NCI-H1092 (cell line): ENCODE measurements at places on chromosomes 7 and 10.
A peak's percentile ranks its signal among the peaks of the same experiment; 100 is the strongest.

DNA sequence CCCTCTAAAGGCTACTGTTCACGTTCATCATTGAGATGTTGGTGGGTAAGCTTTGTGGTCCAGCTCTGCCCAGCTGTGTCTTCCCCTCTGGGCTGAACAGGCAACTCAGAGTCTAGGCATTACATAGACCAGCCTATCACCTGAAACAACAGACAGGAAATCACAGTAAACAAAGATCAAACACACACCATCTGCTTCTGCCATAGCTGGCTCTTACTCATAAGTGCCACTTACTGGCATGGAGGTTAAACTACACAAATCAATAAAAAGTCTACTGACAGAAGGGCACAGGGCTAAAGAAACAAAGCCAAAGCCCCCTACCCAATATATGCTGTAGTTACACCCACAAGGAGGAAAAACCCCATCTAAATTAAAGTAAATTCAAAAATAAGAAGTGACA is 35.0 kb downstream of the SEPTIN14 start:
- DNase-seq: no peak

DNA sequence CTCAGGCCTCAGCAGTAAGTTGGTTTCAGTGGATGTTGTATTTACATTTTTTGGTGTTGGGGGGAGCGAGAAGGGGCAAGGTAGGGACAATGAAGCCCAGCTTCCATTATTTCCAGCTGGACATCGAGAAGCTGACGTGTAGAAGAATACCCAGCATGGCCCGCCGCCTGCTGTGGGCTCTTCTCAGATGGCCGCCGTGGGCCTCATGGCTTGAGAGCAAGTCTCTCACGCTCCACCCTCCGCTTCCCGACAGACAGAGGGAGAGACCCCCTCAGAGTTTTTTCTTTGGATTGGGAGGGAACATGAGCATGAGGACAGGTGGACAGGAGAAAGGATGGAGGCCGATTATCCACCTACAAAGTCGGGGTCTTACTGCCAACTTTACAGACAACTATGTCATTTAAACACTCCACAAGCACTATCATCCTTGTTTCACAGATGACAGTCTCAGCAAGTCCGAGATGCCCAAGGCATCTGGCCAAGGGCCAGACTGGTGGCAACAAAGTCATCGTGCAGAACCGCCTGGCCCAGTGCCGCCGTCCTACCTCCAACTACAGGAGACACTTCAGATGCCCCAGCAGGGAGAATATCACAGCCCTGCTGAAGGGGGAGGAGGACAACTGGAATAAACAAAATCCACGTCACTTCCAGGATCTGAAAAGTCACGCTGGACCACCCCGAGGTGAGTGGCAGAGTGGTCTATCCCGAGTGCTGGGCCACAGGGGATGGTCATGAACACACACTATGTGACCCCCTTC is 195.9 kb downstream of the DIP2C start:
- DNase-seq: no peak

GRCh38 chr10:122293156-122293960 is 22.3 kb downstream of the BTBD16 start:
- DNase-seq: no peak

DNA sequence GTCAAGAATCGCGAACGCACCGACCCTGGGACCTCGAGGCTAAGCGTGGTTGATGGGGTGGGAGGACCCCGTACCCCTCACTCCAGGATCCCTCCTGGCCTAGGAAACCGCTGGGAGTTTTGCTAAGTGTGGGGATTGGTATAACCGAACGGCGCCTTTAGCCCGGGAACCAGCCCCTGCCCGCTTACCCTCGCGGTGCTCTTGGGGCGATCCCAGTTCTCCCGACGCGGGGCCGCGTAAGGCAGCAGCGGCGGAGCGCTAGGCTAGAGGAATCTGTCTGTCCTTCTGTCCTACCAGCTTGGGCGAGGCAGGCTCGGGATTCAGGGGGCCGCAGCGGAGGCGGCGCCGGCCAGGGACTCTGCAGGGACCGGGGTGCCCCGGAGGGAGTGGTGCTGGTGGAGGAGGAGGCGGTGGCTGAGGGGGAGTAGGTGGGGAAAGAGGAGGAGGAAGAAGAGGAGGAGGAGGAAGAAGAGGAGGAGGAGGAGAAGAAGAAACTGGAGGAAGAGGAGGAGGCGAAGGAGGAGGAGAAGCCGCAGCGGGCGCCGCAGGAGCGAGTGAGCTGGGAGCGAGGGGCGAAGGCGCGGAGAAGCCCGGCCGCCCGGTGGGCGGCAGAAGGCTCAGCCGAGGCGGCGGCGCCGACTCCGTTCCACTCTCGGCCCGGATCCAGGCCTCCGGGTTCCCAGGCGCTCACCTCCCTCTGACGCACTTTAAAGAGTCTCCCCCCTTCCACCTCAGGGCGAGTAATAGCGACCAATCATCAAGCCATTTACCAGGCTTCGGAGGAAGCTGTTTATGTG is 439 bp upstream of the EMX2 start:
- DNase-seq: no peak

- no peak for DNase-seq
Observed at GRCh38 chr7:44802418-44803025, 6.0 kb downstream of the PPIA start.

- DNase-seq: no peak
Observed at GRCh38 chr10:10647331-10647730, 370.3 kb upstream of the CELF2 start.

DNA sequence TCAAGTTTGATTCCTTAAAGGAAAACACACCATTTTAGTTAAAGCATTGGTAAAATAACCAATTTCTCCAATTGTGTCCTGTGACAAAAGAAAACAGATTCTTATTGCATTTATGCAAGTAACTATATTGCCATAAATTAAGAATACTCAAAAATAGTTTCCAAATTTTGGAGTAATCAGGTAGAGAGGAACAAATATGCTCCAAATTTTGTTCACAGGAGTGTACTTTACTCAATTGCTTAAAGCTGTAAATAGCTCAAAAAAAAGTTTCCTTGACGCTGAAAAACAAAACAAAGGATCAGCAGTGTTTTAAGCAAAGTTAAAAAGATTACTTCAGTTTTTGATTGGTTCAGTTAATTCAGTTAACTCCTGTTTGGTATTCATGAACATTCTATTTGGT is 52.2 kb upstream of the INHBA start:
- no peak for DNase-seq

DNA sequence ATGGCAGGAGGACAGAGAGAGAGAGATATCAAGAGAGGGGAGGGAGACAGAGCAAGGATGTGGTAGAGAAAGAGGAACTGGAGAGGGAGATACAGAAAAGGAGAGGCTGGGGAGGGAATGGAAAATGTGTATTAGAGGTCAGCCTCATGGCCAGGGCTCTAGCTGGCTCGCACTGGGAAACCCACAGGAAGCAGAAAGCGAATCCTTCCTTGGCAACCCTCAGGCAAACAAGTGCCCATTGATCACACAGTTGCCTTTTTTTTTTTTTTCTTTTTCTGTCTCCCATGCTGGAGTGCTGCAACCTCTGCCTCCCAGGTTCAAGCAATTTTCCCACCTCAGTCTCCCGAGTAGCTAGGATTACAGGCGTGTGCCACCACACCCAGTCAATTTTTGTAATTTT is 391.2 kb downstream of the TYW1 start:
- DNase-seq: no peak

- no peak for DNase-seq
Observed at GRCh38 chr10:34327184-34327583, 487.9 kb downstream of the PARD3 start.

- no peak for DNase-seq
Observed at GRCh38 chr10:123778719-123779517, 112.7 kb downstream of the CPXM2 start.

DNA sequence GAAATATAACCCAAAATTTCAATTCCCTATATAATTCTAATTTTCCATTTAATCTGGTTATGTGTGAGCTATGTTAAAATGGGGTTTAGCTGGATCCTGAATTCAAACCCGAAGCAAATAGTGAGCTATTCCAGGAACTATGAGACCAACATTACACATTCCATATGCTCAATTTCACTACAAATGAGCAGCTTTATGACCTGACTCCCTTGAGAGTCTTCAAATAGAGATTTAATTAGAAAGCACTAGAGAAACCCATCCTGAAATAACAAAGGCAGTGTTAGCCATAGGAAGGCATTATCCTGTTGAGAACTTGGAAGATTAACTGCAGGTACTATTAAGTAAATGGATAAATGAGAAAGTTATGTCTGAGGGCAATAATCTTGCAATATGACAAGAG is 890.0 kb downstream of the GRM8 start:
- no peak for DNase-seq

- no peak for DNase-seq
Observed at GRCh38 chr7:81839708-81840369, 70.0 kb upstream of the HGF start.

DNA sequence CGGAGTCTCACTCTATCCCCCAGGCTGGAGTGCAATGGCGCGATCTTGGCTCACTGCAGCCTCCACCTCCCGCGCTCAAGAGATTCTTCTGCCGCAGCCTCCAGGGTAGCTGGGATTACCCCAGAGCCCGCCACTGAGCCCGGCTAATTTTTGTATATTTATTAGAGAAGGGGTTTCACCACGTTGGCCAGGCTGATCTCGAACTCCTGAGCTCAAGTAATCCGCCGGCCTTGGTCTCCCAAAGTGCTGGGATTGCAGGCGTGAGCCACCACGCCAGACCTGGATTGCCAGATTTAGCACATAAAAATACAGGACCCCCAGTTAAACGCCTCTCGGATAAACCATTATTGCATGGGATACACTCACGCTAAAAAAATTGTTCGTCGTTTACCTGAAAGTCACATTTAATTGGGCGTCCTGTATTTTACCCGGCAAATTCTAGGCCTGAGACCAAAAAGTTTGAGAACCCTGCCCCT is 375 bp upstream of the GATAD1 start:
- no peak for DNase-seq

GRCh38 chr10:67401711-67402110 is 294.3 kb downstream of the CTNNA3 start:
- no peak for DNase-seq

DNA sequence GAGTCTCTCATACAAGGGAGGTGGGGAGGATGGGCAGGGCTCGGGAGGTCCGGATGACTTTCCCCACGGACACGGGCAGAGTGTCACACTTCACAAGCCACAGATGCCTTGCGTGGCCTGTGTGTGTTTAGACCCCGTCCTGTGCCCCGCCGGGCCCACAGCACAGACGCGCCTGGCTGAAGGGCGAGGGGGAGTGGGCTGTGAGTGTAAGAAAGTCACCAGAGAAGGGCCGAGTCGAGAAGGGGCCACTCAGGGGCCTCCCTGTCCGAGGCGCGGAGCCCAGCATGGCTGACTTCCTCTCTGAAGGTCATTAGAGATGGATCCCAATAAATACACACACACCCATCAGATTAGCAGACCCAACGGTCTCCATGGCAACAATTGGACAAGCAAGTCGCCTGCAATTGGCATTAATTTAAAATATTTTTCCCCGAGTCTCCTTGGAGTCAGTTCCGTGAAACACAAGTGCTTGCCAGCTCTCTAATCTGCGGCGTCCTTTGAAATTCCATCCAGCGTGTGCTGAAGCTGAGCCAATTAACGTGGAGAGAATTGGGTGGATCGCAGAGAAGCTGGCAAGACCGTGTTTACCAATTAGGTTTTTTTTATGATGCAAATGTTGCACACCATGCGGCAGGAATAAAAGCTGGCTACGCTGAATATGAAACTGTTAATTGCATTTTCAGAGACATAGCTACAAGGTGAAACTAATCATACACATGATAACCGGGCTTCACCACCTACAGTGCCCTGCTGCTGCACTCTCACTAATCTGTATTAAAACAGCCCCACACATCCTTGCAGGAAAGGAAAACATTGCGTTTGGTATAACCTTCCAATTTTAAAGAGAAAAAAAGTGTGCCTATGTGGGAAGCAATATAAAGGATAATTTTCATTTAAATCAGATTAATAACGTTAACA is 571.2 kb downstream of the PTPRN2 start:
- peak; percentile 83 for DNase-seq

DNA sequence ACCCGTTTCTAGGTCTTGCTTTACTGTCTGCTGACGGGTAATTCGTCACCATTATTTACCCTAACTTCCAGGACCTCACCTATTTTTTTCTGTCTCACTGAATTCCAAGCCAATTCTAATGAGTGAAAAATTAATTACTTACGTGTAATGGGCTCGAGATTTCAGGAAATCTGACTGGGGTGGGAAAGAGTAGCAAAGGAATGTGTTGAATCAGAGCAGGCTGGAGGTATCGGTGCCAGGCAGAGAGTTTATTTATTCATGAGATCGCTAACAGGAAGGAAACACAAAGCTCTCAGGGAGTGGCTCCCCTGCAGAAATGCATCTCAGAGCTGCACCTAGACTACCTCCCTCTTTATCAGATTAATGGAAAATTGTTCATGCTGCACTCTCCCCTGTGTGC is 4.0 kb upstream of the DIP2C start:
- no peak for DNase-seq
